Brain microvascular endothelial cell (primary cell): ENCODE measurements at places on chromosomes 7 and 10.
A peak's percentile ranks its signal among the peaks of the same experiment; 100 is the strongest.

- DNase-seq, result no peak
Measured at GRCh38 chr10:128277267-128277840, 151.1 kb upstream of the MKI67 start.

GRCh38 chr7:98668255-98668654, 51.2 kb downstream of the NPTX2 start:
- DNase-seq, result no peak

DNA sequence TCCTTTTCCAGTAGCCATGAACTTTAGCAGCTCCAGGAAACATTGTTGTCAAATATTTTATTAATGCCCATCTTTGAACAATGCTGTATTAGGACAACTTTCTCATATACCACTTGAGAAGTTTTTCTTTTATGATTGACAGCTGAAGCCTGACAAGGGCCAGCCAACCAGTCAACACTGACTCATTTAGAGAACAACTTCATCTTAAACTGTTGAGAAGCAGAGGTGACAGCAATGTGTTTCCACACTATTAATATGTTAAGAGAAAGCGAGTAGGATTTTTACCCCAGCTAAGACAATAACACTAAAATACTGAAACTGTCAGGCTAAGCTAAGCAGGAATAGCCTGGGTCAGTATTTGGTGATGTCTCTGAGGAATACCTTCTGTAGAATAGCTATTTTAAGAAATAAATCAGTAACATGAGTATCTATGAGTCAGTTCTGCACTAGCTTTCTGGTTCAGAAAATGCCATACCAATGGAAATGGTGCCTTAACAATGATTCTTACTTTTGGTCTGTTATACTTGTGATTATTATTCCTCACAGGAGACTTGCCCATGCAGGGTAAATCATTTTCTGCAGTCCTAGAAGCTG, 168.8 kb upstream of the POT1 start:
- peak; percentile 4 for DNase-seq

GRCh38 chr7:10821156-10821555, 152.5 kb upstream of the PHF14 start:
- DNase-seq, result no peak

GRCh38 chr7:85641331-85641730, 454.5 kb upstream of the SEMA3D start:
- no peak for DNase-seq
